ENCODE measurements at places on chromosomes 16 and 17.

DNA sequence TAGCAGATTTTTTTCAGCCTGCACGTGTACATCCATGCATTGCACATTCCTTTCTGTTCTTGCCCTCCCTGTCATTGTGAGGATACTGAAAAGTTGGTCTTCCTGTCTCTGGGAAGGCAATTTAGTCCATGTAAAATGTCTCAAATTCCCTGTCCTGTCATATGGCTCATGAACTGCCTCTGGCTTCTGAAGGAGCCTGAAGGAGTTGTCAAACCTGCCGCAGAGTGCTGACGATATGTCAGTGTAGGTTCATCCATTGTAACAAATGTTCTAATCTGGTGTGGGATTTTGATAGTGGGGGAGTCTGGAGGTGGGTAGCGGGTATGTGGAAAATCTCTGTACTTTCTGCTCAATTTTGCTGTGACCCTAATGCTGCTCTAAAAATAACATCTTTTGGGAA lies 59.6 kb downstream of the YPEL2 start:
- no peak for DNase-seq

DNA sequence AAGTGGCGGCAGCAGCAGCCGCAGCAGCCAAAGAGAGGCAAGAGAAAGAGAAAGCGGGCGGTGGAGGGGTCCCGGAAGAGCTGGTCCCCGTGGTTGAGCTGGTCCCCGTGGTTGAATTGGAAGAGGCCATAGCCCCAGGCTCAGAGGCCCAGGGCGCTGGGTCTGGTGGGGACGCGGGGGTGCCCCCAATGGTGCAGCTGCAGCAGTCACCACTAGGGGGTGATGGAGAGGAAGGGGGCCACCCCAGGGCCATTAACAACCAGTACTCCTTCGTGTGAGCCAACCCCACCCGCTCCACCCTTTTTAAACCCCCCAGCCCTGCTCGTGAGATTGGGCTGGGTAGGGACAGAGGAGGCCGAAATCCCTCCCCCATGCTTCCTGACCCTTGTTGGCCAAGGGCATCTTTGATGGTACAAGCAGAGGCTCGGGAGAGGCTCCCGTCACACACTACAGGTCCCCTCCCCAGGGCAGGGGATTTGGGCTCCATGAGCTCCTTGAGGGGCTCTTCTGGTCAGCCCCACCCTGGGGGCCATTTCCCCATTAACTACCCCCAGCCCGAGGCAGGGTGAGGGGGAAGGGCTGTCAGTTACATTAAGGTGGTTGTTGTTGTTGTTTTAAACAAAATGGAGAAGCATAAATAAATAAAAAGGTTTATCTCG lies 4.6 kb upstream of the ATP2A1 start:
- peak; percentile 42 for DNase-seq

GRCh38 chr17:69460963-69461922 lies 46.7 kb downstream of the MAP2K6 start:
- DNase-seq = no peak

DNA sequence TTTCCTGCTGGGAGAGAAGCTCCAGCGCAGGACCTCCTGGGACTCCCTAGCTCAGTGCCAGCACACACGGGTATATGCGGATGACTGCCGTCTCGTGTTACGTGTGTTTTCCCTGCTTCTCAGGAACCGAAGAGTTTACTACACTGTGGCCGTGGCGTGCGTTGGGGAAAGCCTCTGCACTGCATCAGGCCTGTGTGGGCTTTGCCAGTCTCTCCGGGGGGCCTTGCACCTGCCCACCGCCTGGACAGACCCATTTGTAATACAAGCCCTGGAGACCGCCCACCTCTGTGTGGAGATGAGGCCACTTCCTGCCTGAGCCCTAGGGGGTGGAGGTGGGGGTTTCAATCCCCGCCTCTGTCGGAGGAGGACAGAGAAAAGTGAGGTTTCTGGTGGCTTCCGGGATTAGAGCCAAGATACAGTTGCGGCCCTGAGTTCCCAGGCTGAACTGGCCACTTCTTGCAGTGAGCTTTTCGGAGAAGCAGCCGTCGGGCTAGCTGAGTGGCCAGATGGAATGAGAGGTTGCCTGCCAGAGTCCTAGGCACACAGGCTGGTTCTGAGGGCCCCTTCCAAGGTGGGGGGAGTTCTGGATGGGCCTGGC lies 43.4 kb upstream of the GSE1 start:
- peak; percentile 91 for DNase-seq

DNA sequence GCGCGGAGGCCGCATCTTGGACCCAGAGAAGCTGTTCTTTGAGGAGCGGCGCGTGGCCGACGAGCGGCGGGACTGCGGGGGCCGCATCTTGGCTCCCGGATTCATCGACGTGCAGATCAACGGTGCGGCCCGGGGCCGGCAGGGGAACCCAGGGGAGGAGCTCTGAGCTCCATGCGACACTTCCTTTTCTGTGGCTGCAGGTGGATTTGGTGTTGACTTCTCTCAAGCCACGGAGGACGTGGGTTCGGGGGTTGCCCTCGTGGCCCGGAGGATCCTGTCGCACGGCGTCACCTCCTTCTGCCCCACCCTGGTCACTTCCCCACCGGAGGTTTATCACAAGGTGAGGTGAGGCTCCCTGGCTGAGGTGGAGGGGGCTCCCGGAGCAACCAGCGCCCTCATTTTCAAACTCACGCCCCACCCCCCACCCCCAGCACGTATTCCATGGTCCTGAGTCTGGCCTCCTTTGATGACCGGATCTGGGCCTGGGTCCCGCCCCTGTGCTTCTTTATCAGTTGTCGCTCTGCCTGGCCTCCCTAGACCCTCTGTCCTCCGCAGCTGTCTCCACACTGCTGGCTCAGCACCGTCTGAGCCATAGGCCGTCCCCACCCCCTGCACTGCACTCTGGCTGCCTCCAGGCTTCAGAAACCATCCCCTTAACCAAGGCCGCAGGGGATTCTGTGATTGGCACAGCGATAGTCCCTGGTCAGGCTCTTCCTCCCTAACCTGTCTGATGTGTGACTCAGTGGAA lies 787 bp downstream of the AMDHD2 start:
- DNase-seq = peak; percentile 73

DNA sequence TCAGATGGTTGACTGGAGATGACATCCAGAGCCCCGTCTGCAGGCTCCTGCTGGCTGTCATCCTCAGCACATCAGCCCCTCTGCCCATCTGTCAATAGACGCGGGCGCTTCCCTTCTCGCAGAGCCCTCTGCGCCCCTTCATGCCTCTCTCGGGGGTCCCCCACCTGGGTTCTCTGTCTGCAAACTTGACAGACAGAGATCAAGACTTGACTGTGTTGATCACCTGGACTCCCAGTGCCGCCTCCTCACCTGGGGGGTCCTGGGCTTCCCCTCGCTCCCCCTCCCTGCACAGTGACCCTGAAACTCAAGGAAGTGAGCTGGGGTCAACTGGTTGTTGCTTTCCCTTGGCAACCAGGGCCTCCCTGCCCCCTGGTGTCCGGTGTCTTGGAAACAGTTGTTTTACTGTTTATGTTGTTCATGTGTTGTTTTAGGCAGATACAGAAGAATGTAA lies 31.9 kb downstream of the RNF213 start:
- DNase-seq = no peak

Data from OCI-M1 (cell line).